DMS 273 treated with DMSO at 0.1 percent for 48 hours (cell line): ENCODE measurements at places on chromosomes 4 and X.
A peak's percentile ranks its signal among the peaks of the same experiment; 100 is the strongest.

DNA sequence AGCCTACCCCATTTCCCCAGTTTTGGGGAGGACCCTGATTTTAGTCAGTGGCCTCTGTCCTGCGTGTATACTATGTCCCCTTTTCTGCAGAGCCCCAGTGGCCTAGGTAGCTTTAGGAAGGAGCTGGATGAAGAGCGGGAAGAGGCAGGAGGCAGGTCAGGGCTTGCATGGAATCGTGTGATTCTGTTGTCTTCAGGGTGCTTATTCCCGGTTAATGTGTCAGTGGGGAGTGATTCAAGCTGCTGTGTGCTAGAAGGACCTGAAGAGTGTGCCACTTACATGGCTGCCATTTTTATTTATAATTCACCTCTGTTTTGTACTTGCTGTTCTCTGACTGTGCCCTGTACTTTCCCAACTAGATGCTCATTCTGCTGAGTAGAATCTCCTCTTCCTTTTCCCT lies 127.3 kb upstream of the AMOT start:
- no peak for DNase-seq

- DNase-seq: peak; percentile 83
These were observed 74.1 kb downstream of the PRSS12 start for GRCh38 chr4:118278473-118279274.

GRCh38 chr4:40531636-40532023 lies 98.0 kb downstream of the RBM47 start:
- no peak for DNase-seq

DNA sequence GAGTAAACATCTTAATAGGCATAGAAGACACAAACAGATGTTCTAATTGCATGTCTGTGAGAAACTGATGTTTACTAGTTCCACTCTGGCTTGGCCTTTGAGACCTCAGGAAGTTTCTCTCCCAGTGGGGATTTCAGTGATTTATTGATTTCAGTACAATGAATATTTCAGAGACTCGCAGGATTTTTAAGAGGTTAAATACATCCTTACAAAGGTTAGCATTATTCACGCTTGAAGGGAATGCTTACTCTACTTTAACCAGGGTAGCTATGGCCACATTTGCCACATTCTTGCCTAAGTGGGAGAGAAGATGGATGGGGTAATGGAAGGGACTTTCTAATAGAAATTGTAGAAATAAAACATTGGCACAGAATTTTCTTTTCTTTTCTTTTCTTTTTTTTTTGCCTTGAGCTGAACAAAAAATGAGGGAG lies 480.1 kb downstream of the SPRY1 start:
- no peak for DNase-seq

DNA sequence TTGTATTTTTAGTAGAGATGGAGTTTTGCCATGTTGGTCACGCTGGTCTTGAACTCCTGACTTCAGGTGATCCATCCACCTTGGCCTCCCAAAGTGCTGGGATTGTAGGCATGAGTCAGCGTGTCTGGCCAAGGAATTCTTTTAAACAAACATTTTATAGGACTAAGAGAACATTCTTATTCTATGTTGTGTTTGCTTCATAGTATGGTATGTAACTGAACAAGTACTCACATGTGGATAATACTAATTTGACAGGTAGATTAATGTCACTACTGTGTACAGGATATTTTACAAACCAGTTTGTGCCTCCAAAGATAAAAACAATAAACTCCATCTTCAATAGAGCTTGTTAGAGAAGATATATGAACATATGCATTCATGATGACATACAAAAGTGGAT lies 1353.4 kb downstream of the PCDH7 start:
- no peak for DNase-seq

DNA sequence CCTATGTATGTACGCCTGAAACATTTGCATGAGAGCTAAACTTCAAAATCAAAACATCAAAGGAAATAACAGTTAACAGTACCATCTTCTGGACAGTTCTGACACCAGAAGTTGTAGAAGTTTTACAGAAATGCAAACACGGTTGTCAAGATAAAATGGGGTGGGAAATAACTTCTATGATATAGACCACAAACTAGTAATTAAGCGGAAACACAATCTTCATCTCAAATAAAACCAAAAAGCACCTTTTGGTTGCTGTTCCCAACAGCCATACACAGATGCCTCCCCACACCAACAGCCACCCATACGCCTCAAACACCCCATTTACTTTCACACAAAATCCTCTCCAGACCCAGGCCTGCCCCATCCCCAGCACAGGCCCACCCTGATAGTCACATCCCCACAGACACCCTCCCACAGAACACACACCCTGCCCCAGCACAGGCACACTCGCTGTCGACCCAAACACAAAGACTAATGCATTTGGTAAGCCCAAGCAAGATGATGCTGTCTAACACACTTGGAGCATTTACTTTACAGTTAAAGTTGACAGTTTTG lies 64.3 kb downstream of the TAPT1 start:
- no peak for DNase-seq

- no peak for DNase-seq
These were observed 12.2 kb downstream of the PLS3 start for GRCh38 chrX:115573185-115573584.

- DNase-seq: no peak
These were observed 31.3 kb upstream of the CYP2U1 start for GRCh38 chr4:107900067-107900466.

DNA sequence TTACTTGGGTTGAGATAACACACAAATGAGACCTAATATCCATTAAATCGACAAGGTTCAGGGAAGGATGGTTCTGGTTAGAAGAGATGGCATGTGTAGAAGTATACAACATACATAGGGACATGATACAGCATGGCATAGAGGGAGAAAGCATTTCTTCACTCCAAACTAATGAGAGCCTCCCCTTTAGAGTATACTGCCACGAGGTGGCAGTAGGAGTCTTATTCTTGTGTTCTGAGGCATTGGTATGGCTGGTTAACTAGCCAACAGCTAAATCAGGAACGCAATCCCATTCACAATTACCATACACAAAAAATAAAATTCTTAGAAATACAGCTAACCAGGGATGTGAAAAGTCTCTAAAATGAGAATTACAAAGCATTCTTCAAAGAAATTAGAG lies 29.1 kb upstream of the TRO start:
- peak; percentile 7 for DNase-seq

GRCh38 chr4:126572264-126572663 lies 1060.5 kb upstream of the INTU start:
- DNase-seq: no peak

DNA sequence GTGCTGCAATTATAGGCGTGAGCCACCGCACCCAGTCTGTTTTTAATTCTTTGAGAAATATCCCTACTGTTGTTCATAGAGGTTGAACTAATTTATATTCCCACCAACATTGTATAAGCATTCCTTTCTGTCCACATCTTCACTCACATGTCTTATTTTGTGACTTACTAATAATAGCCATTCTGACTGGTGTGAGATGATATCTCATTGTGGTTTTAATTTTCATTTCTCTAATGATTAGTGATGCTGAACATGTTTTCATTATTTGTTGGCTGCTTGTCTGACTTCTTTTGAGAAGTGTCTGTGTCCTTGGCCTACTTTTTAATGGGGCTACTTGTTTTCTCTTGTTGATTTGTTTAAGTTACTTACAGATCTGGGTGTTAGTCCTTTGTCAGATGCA lies 310.9 kb upstream of the MAOA start:
- DNase-seq: no peak

- DNase-seq: no peak
These were observed 50.2 kb downstream of the ITIH6 start for GRCh38 chrX:54747733-54748393.

GRCh38 chr4:144591401-144591800 lies 54.6 kb upstream of the HHIP start:
- DNase-seq: no peak

GRCh38 chrX:155070975-155071693 lies at the start of the genes BRCC3, CMC4 and MTCP1:
Gene BRCC3, plus strand, starts transcription at chrX:155071508. Its CDS starts 20 bp downstream, at chrX:155071528.
Gene CMC4, minus strand, starts transcription at chrX:155071136. Its CDS starts 7,113 bp downstream, at chrX:155064023.
Gene MTCP1, minus strand, starts transcription at chrX:155071136. Its CDS starts 5,126 bp downstream, at chrX:155066010.
- peak; percentile 74 for DNase-seq

DNA sequence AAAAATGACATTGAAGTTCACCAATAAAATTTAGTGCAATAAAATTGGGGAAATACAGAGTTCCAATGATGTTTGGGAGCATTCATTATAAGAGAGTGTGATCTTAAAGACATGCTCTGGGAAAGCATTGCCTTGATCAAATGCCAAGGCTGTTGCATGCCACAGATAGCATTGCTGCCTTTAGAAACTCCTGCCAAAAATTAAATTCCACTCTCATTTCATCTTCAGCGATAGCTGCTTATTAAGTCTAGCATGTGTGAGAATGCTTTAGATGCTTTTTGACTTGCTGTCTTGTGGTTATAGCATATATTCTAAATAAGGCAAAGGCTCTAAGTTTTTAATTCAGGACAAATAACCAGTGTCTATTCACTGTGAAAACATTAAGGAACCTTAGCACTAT lies 49.3 kb downstream of the NPNT start:
- DNase-seq: no peak

DNA sequence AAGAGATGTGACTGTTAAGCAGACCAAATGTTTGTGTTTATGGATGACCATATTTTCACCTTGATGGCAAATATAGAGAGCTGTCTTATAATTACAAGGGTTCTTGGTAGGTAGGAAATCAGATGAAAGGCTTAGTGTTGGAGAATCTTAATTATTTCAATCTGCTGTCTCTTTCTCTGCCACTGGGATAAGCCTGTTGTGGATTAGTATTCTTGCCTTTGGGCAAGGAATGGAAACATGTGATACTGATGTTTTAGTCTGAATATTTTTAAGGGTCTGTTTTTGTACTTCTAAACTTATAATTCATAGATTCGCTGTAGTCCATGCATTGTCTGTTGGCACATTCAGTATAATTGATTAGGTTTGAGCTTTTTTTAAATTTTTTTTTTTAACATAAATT lies 23.7 kb upstream of the NUDT6 start:
- DNase-seq: no peak

DNA sequence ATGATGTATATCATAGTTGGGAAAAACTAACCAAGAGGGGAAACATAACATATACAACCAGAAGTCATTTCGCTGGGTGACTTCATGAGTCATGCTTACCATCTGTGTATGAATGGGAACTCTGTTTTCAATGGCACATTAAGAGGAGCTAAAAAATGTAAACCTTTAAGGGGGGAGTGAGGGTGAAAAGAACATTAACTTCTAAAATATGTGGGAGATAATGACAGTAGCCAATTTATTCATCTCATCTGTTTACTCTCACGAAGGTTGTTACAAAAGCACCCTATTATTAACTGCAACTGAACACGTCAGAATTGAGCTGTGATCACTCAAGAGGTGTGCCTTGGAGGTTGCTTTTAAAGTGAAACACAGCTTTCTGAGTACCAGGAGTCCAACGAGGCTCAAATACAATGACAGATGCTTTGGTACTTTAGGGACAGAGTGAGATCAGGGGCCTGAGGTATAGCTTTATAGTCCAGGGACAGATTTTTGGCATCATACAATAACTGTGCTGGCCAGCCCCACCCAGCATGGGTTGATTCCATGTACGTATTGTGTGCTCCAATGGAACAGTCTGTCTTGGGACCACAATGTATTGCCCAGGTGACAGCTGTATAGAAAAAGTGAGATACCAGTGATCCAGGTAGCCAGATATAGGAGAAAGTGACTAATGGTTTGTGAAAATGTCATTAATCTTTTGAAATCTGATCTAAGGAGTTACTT lies 107.3 kb downstream of the AMMECR1 start:
- peak; percentile 58 for DNase-seq

- no peak for DNase-seq
These were observed 80.6 kb upstream of the CD99 start for GRCh38 chrX:2610246-2611170.

DNA sequence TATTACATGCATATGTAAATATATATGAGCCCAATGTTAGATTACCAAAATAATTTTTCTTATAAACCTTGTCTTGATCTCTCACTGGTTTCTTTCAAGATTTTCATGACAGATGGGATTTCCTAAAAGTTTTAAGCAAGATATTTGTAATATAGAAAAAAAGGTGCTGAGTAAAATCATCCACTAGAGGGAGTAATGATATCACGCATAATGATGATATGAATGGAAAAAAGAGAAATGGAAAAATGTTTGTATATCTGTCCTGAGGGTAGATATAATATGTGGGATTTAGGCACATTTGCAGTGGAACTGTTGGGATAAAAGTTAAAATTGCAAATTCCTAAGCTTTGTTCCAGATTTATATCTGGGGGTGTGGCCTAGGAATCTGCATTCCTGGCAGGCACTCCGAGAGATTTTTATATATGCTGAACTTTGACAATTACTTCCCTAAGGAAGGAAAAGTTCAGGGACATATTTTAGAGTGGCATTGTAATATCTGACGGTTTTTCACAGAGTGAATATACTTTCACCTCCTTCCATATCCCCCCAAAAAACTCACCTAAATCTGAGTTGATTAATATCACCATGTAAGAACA lies 60.5 kb downstream of the TMA16 start:
- no peak for DNase-seq

DNA sequence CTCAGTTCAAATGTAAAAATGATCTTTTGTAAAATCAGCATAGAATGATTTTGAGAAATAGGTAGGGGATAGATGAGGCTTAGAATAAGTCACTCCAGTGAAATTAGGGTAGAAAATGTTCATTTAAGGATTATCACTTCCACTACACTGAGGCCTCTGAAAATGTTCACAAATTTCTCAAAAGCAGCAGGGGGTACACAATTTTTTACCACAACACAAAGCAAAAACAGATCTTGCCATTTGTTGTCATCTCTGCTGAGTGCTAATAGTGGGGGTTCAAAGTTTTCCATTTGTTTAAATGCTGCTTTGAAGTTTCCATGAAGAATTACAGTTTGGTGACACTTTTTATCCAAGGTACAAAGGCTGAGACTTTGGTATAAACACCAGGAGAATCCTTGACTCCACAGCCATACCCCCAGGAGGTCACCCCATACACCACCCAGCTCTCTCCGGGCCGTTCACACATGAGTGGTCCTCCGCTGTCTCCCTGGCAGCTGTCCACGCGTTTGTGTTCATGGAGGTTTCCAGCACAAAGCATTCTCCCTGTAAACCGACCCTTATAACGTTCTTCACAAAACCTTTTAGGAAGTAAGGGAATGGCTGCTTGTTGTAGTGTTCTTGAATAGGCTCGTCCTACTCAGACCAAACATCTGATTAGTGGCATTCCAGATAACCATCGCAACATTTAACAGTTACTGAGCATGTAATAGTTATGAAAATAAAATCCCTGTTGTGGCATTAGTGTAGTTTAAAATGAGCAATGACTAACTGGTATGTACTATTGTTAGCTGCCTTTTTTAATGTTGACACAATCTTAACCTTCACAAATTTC lies 71.0 kb downstream of the PRSS12 start:
- DNase-seq: peak; percentile 12

DNA sequence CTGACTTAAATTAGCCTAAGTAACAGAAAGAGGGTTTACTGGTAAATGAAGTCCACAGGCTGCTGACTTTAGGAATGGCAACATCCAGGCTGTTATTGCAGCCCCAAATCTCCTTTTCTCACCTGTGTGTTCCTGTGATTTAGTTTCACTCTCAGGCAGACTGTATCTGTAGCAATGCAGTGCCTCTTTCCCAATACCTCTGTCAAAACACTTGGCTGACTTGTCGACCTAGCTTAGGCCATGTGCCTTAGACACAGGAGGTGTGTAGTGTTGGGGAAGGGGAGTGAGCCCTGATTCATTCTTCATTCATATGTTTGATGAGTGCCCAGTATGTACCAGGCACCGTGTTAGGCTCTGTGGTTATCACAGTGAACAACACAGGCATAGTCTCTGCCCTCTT lies 46.9 kb downstream of the JADE3 start:
- no peak for DNase-seq
